LHCN-M2 (cell line): ENCODE measurements at places on chromosomes 7 and 10. TPM values are rescaled to one million over a fixed set of nuclear protein-coding genes. Genes with fewer than 3 reads are reported as not detected.
A peak's percentile ranks its signal among the peaks of the same experiment; 100 is the strongest.

HOXA11 gene
- total RNA-seq = 3.9 and 4.0 TPM in 2 replicates

GBX1 gene
- total RNA-seq = not detected in 2 replicates

FAM25A gene
- total RNA-seq = not detected in 2 replicates

JAKMIP3 gene
- total RNA-seq = not detected in 2 replicates

DNA sequence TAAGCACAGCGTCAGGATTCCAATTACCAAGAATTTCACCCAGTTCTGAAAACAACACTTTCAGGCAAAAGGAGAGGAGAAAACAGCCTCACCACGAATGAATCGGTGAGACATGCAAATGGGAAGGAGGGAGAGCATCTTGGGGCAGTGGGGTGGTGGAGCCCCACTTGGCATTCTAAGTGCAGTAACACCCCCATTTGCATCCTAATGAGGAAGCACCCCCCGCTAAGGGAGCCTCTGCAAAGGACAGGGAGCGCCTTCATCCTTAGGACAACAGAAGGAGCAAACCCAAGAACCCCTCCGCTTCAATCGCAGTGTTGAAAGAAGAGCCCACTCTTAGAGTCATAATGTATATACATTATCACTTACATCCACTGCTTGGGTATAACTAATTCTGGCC, 46.8 kb downstream of the NRAP start:
- DNase-seq = no peak

GRCh38 chr7:105934572-105935185, 28.4 kb upstream of the CDHR3 start:
- DNase-seq = peak; percentile 86

- no peak for DNase-seq
These were observed 500.8 kb downstream of the AUTS2 start for GRCh38 chr7:70098905-70099672.
